Tibial nerve (tissue), 4 donors: ENCODE measurements at places on chromosomes 1 and 21.

DNA sequence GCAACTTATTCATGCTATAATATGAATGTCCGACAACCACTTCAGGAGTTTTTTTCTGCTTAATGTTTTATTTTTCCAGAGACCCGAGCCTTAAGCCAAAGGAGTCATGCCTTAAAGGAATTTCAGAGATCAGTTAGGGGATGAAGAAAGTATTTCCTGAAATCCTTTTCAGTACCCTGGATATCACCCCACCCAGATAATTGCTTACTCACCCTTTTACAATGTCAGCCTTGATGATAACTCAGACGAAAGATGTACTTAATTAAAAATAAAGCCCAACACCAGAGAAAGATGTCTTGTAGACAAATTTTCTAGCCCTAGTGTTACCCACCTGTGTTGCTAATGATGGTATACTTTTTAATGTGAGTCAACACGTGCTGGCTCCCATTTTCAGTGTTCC lies 124.1 kb downstream of the XCL2 start:
- no peak for DNase-seq

DNA sequence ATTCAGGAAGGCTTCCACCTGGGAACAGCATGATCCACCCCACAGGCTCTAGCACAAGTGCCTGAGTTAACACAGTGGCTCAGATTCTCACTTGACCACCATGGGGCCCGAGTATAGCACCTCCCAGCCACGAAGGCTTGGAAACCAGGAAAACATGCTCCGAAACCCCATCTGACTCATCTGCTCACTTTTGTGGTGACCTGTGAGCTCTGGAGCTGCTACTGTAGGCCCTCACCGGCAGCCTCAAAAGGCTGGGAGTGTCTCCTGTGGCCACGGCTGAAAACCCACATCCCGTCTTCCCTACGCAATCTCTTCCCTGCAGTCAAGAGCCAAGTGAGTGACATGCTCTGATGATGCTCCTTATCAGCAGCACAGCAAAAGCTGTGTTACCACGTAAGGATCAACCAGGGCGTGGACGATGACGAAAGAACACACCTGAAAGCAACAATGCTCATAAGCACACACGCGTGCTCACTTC lies 81.4 kb downstream of the TGFBR3 start:
- no peak for DNase-seq

DNA sequence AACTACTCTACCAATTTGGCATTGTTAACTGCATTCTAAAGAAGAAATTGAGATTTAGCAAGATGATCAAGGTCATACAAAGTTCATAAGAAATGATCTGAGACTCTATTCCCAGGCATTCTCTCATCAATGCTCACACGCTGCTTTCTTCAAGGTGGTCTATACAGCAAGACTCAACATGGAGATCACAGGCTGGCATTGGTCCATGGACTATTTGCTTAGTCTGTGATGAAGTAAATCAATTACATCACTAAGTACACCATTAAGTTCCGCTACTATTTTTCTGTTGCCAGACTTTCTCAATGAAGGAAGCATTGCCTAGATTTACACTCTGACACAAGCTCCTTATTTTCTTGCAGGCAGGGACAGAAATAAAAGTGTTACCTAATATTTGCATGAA lies 51.9 kb upstream of the CYP2J2 start:
- DNase-seq = peak; percentile 32

- DNase-seq = no peak
Observed at GRCh38 chr1:71166178-71167173, 85.6 kb upstream of the ZRANB2 start.

DNA sequence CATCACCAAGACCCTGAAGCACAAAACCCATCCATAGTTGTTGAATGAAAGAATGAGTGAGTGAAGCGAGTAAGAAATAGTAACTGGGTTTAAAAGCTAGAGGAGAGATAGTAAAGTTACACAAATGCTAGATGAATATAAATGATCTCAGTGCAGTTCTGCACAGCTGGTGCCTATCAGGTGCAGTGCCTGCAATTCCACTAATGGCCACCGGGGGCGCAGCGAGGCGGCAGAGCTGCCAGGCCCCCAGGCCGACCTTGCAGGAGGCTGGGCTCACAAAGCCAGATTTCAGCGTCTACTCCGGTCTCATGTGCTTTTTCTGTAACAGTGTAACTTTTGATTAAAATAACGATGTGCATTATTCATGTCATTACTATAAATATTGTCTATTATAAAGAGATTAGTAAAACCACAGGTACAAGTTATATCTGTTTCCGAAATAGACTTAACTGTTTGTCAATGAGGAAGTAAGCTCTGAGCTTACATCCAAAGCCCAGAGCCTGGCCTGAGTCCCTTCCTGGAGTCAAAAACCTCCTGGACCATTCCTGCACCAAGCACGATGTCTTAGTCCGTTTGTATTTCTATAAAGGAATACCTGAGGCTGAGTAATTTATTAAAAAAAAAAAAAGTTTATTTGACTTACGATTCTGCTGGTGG lies 477.6 kb downstream of the NPHP4 start:
- peak; percentile 54 for DNase-seq
